ENCODE measurements at places on chromosomes 6 and 20.

DNA sequence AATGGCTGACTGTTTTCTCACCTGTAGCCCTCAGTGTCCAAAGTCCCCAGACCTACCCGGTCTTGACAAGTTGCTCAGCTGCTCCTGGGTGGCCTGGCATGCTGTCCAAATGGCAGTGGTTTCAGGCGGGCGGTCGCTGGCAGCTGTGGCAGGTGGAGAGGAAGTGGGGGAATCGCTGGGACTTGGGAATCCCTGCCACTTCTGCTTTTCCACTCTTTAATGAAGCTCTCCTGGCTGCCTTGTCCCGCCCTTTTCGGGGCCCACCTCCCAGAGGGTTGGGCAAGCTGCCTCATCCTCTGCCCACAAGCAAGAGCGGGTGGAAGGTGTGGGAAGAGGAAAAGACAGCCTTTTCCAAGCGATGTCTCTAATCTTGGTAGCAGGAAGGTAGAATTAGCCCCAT, at the start of gene OCSTAMP:
TSS of gene OCSTAMP (minus strand) at position 194 of the 400 bp plus-strand sequence. CDS start at position 100, 94 bp downstream.
- no peak for DNase-seq

- peak; percentile 61 for DNase-seq
Measured at GRCh38 chr6:13461307-13461706, 26.1 kb downstream of the GFOD1 start.

DNA sequence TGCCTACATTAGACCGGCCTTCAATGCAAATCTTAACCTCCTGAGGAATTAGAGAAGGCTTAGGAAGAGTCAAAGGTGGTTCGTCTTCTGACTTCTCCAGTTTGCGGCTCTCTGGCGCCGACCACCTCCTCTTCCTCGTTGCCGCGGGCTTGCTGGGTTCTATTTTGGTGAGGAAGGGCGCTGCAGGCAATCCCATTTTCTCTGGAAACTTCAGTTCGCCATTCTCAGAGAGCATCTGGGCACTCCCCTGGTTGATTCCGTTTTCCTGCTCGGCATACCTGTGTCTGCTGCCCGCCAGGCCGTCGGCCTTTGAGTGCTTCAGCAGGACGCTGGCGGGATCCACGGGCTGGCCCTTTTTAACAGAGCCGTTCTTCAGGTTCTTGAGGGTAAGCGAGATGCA, 67.9 kb downstream of the GMPR start:
- no peak for DNase-seq

GRCh38 chr20:47502271-47503239, 868 bp downstream of the NCOA3 start:
- DNase-seq, result peak; percentile 88

DNA sequence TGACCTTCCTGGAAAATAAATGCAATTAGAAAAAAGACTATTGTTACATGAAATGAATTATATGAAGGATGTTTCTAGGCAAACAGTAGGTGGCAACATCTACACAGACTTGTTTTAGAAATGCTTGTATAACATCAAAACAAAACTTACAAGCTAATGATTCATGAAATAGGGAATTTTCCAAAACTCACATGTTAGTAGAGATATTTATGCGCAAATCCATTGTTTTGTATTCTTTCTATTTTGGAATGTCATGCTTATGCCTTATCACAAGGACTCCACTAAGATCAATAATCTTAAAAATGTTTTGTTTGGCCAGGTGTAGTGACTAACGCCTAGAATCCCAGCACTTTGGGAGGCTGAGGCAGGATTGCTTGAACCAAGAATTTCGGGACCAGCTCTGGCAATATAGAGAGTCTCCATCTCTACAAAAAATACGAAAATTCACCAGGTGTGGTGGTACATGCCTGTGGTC, 32.3 kb upstream of the LGSN start:
- DNase-seq, result no peak

DNA sequence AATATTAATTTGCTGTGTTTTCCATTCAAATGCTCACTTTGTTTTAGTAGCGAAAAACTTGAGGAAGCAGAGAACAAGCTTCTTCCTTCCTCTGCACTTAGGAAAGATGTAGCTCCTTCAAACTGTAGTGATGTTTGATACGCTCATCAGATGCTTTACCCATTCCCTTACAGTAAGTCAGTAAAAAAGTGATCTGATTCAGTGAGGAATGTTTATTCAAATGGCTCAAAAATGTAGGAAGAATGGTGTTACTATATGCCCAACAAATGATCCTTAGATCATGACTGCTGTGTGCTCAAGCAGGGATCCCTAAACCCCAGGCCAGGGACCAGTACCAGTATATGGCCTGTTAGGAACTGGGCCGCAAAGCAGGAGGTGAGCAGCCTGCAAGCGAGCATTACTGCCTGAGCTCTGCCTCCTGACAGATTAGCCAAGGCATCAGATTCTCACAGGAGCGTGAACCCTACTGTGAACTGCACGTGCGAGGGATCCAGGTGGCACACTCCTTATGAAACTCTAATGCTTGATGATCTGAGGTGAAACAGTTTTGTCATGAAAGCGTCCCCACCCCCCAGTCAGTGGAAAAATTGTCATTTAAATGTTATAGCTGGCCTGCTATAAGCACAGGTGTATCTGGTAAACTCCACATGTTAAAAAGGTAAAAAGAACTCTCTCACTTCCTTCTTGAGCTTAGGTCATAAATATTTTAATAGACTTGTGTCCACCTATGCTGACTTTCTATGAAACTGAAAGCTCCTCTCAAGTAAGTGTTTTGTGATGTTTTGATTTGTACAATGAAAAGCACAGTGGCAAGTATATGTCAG, 187.2 kb downstream of the FOXC1 start:
- no peak for DNase-seq

DNA sequence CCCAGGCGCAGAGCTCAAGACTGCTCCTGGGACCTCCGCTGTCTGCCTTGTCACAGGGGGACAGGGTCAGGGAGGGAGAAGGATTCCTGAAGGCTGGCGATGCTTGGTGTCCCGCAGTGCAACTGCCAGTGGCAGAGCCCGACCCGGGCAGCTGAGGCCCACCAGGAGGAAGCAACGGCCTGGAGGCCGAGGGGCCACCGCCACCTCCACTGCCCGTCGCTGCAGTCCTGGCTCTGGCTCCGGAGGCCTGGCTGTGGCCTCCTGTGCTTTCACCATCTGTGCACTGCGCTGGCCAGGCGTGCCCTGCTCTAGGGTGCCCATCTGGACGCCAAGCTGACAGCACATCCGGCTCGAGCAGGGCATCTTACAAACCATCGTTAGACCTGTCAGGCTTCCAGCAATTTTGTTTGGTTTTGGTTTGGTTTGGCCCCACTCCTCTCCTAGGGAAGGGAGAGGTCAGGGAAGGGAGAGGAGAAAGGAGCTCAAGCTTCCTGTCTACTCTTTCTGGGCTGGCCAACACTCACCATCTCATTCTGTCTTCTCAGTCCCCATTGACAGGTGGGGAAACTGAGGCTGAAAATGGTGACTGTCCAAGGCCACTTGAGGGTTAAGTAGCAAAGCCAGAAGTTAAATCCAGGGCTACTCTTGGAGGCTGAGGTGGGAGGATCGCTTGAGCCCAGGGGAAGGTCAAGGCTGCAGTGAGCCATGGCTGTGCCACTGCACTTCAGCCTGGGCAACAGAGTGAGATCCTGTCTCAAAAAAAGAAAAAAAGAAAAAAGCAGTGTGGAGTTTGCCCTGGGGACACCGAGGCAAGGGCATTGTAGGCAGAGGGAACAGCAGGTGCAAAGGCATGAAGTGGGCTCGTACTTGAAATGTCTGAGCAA, 37.7 kb upstream of the NOL4L start:
- DNase-seq, result no peak

DNA sequence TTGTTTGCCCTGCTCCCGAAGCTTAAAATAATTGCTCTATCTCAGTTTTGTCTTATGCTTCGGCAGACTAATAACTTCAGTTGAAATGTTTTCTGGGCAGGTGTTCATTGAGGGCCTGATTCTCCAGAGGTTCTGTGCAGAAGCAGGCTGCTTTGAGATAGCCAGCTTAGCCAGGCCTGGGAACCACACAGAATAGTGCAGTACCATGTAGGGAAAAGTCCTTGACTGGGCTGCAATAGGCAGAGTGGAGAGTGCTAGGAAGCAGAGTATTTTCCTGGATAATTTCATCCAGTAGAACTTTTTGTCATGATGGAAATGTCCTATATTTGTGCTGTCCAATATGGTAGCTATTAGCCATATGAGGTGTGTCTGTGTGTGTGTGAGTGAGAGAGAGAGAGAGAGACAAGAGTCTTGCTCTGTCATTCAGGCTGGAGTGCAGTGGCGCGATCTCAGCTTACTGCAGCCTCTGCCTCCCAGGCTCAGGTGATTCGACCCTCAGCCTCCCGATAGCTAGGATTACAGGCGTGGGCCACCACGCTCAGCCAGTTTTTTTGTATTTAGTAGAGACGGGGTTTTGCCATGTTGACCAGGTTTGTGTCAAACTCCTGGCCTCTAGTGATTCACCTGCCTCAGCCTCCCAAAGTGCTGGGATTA, 15.9 kb downstream of the TOP1 start:
- DNase-seq, result no peak
